Hematopoietic multipotent progenitor cell treated with erythropoietin and hydrocortisone succinate and interleukin-3 and kit ligand, for 4 days (in vitro differentiated cells): ENCODE measurements at places on chromosomes 7 and 10.

DNA sequence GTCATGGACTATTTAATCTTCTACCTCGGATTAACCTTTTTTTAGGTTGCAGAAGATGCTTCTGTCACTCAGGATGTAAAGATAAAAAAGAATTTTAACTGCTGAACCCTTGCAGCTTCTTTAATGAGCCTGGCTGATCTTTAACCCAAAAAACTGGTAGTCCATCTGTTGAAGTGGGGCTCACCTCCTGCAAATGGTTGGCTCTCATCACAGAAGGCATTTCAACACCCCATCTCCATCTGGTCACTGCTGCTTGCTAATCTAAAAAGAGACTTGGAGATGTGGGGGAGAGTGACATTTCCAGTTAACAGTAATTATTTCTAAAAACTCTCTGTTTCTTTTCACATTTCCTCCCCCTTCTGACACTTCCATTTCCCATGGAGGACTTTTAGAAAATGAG is 208.6 kb downstream of the LHFPL3 start:
- DNase-seq: no peak

GRCh38 chr7:143005632-143006260 is 21.2 kb downstream of the OR9A2 start:
- no peak for DNase-seq

DNA sequence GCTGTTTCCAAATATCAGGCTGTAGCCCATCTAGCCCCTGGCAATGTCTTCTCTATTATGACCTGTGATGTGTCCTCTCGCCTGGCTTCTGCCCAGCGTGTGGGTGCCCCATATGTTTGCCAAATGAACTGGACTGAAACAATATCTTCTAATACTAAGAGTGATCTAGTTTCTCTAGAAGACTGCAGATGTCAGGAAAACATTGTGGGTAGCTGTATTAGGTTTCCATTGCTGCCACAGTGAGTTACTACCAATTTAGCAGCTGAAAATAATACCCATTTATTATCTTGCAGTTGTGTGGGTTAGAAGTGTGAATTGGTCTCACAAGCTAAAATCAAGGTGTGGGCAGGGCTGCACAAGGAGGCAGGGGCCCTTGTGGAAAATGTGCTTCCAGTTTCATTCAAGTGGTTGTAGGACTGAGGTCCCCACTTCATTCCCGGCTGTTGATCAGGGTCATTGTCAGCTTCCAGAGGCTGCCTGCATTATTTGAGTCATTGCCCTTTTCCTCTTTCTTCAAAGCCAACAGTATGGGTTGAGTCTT is 202.8 kb upstream of the BMPER start:
- no peak for DNase-seq

GRCh38 chr7:50637725-50638643 is 72.8 kb upstream of the DDC start:
- DNase-seq: no peak
